Activated gamma-delta T cell treated with anti-CD3 and anti-CD28 coated beads, Interleukin-2, amount 50 U/mL, for 16 hours (primary cell): ENCODE measurements at places on chromosomes 6 and 20.

DNA sequence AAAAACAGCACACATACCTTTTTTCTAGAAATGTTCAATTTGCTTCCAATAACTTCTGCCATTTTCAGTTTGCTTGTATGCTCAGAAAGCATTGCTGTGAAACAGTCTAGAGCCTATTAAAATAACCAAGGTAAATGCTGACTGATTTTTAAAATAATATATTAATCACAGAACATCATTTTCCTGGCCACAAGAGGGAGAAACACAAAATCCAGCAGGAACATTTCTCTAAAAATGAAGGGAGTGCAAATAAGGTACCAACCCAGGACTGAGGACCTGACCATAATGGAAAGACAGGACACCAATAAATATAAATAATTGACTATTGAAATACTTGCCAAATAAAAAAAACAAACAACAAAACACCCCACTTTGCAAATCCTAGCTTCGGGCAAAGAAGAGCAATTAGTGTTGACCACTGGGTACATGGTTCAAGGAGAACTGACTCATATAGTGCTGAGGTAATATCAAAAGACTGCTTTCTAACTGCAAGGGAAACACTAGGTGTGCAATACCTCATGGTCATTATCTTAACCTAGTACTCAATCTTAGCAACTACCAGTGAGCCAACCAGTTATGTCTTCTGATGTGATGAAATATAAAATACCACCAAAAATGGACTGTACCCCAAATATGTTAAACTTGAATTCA, 42.9 kb downstream of the MDN1 start:
- no peak for DNase-seq

- DNase-seq: no peak
These were observed 40.9 kb downstream of the PSMB1 start for GRCh38 chr6:170512249-170512648.

DNA sequence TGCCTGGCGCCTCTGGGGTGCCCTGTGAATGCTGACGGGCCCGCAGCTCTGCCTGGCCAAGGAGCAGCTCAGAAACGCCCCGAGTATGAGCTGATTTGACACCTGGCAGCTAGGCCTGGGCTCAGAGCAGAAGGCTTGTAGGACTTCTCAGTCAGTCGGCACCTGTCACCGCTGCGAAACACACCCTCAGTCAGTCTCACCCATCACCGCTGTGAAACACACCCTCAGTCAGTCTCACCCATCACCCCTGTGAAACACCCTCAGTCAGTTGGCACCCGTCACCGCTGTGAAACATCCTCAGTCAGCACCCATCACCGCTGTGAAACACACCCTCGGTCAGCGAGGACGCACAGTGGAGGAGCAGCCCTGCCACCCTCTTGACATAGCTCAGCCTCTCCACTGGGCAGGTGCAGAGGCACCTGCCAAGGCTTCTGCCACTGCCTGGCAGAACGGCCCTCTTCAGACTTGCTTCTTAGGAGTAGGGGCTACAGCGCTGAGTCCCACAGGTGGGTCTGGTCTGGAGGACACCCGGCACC, 109.0 kb downstream of the PSMB1 start:
- no peak for DNase-seq

DNA sequence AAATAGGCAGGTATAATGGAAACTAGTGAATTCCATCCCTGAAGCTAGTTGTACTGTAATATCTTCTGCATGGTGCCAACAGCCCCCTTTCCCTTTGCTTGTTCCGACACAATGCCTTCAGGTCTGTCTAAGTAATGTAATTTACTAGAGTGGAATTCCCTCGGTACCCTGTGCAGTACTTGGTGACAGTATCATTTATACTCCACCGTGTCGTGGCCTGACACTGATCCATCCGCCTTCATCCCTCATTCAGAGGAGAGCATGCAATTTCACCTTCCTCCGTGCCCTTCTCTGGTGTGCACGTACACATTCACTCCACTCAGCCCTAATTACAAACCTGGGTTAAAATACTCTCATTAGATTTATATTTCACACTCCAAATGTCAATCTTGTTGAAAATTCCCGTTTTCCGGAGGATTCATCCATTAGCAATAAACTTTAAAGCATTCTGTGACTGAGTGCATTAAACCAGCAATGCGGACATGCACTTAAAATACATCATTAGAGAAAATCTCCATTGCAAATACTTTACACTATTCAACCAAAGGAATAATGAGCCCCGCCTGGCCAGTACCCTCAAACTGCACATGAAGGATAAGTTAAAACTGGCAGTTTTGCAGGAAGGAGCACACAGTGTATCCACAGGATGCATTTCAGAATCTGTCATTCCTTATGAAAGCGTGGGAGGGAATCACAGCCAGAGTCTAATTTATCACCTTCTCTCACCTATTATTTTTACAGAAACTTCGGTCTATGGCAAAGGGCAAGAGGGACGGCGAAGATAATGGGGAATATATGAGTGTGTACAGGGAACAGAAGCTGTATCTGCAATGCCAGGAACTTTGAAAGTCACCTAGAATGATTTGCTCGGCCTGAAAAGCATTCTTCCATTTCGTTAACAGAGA, 182.5 kb downstream of the GJA10 start:
- DNase-seq: no peak

- no peak for DNase-seq
These were observed 75.9 kb upstream of the HDDC2 start for GRCh38 chr6:125377621-125378020.

- DNase-seq: no peak
These were observed 107.1 kb downstream of the COL12A1 start for GRCh38 chr6:75098709-75099108.

DNA sequence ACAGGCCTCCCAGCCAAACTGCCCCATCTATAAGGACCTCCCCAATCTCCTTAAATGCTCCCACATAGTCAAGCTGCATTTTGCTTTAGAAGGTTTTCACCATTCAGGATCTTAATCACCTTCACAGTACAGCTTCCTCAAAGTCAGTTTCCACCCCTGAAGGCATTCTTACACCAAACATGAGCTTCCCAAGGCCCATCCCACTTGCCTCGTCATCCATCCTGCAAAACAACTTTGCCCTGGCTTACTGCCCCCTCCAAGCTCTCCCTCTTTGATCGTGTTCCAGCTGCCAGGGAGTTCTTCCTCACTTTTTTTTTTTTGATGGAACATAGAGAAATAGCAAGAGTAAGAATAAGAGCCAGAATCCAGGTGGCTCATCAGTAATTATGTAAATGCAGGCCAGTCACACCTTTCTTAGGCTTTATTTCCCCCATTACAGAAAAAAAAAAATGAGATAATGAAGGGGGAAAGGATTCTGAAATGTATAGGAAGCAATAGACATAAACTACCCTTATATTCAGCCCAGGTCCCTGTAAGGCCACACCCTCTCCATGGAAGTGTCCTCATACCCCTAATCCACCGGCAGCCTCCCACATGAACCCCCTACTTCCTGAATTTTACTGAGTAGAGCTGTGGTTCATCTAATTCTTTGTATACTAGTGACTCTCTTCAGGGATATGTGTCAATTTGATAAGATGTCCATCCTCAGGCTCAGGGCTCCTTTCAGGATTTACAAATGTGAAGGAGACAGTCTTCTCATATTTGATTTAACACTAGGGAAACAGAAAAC, 12.7 kb downstream of the TRIM27 start:
- no peak for DNase-seq

GRCh38 chr6:126907996-126908395, 210.5 kb upstream of the RSPO3 start:
- DNase-seq: no peak

DNA sequence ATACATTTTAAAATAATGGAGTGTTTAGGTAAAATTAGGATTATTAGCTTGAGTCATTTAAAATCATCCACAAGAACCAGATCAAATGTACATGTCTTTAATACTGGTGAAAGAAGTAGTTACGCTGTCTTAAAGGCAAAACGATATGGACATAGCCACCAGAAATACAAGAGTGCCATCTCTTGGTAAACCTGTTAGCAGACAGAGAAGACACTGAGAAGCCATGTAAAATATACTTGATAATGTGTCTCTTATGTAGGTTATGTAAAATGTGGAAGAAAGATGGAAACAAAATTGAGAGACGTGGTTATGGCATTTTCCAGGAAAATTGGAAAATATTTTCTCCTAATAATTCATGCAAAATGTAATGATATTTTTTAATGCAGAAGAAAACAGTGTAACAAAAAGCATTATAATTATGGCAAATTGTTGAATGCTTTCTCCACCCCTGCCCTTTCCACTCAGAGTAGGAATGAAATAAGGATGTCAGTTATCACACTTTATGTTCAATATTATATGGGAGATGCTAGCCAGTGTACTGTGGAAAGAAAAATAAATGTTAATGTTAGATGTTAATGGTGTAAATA, 12.2 kb upstream of the SLC17A2 start:
- no peak for DNase-seq

DNA sequence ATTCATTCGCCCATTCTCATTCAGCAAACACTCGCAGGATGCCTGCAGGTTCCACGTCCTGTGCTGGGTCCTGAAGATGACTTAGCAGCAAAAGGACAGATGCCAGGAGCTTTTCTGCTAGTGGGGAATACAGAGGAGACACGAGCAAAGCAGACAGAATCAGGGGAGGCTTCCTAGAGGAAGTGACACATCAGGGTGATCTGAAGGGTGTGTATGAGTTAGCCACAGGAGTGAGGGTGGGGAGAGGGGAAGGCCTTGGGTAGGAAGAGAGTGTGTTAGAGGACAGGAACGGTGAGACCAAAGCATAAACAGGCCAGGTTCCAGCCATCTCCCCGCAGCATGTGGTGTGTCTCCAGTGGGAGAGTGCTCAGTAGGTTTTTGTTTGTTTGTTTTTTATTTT, 73.4 kb upstream of the GTSF1L start:
- DNase-seq: no peak

DNA sequence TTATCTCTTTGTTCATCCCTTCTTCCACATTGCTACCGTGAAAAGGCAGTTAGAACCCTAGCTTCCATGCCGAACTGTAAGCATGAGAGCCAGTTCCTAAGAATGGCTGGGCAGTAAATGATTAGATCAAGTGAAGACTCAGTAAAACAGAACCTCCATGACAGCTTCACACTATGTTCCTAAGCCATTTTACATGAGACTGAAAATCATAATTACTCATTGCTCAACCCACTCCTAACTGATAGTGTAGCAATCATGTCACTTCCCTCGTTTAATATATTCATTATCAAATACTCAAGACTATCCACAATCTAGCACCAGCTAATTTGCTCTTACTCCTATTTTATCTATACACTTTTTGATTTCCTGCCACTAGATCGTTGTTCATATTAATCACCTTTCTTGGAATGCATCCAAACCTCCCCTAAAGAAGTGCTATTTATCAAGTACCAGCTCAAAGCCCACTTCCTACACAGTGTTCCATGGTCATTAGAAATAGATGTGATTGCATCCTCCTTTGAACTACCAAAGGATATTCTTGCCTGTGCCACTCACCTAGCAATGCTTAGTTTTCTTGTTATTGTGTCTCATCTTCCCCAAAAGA, 6.0 kb downstream of the TMEM30A start:
- no peak for DNase-seq

DNA sequence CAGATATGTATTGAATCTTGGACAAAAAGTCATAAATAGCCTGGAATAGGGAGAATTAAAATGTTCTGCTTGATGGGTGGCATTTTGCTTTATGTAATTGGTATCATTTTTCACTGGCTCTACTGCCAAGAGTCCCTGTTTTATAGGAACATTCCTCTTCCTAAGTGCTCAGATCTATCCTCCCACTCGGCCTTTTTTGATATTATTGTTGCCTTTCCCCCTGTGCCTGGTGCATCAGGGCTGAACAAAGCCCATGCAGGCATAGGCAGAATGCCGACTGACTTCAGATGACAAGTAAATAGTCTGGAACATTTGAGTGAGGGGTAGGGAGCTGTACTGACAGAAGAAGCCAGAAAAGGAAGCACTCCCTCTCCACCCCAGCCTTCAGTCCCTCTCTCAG, 127.0 kb downstream of the PKHD1 start:
- no peak for DNase-seq

DNA sequence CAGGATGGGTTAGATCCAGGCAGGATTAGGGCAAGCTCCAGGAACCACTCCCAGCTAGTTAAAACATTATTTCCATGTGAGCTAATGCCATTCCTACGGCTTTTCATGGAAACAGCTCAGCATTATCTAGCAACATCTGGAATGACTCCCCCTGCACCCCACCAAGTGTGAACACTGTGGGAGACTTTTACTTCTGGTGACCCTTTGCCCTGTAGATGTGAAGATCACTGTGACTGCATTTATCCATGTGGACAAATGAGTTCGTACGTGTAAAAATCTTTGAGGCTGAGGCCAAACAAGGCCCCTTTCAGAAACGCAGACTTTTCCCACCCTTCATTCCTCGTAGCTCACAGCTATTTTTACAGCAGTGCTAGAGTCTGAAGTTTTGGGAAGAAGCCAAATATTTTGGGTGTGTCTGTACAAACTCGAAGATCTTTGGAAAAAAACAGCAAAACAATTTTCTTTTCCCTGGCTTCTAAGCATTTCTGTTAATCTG, 221.8 kb upstream of the SOX4 start:
- DNase-seq: no peak

DNA sequence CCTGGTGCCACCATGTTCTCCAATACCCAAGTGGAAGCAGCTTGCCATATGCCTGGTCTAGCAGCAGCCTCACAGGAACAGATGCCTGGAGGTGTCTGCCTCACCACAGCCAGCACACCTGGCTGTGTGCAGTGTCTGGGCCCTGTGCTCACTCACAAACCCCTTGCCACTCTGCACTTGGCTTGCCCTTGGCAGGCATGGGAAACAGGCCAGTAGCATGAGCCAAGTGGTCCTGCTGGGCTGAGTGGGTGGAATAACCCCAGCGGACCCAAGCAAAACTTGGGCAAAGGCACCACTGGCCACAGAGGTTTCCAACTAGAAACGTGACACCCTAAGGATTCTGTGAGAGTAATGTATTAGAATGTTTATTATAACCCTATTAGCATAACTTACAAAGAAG, 600.5 kb upstream of the GJE1 start:
- no peak for DNase-seq

GRCh38 chr20:13355941-13356486, 134.9 kb downstream of the ISM1 start:
- DNase-seq: no peak

DNA sequence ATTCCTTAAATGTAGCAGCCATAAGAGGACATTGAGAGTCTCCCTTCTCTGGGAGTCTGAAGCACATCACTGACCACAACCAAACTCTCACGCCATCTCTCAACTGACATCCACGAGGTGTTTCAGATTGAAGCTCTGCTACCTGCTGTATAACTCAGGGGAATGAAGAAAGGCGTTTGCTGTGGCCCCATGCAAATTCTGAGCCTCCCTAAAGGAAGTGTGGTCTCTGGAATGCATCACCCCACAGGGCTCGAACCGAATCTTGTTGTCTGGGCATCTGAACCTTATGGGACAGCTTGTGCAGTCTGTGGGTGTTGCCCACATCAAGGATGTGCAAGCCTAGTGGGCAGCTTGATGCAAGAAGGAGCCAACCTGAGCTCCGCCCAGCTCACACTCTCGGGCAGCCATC, 10.9 kb downstream of the PMEPA1 start:
- DNase-seq: no peak

GRCh38 chr20:34720266-34720665, 16.1 kb downstream of the TP53INP2 start:
- no peak for DNase-seq
